ENCODE measurements at places on chromosomes 2 and 18. TPM values are rescaled to one million over a fixed set of nuclear protein-coding genes. Genes with fewer than 3 reads are reported as not detected.

Gene IGFBP5
- 460 TPM for polyA plus RNA-seq

Gene EFR3B
- polyA plus RNA-seq = 4.7 TPM

Gene ATAD2B
- 20.2 TPM for polyA plus RNA-seq

Gene NTSR2
- not detected for polyA plus RNA-seq

Gene MAP4K4
- 84.6 TPM for polyA plus RNA-seq

Gene RAB27B
- 5.2 TPM for polyA plus RNA-seq

Gene ATP8B1
- polyA plus RNA-seq = 29.0 TPM

Gene TTL
- 38.7 TPM for polyA plus RNA-seq

Gene TBR1
- not detected for polyA plus RNA-seq

All from left renal pelvis (tissue), 4 donors.